ENCODE measurements at places on chromosomes 6 and 20. TPM values are rescaled to one million over a fixed set of nuclear protein-coding genes. Genes with fewer than 3 reads are reported as not detected.

Gene STMND1
- 1.9 TPM for total RNA-seq

Gene RIMS4
- 2.0 TPM for total RNA-seq

Gene SLC22A16
- 0.16 TPM for total RNA-seq

Gene OR2B6
- not detected for total RNA-seq

All from mucosa of descending colon (tissue), 3 donors.